ENCODE measurements at places on chromosomes 12 and 14.
A peak's percentile ranks its signal among the peaks of the same experiment; 100 is the strongest.

DNA sequence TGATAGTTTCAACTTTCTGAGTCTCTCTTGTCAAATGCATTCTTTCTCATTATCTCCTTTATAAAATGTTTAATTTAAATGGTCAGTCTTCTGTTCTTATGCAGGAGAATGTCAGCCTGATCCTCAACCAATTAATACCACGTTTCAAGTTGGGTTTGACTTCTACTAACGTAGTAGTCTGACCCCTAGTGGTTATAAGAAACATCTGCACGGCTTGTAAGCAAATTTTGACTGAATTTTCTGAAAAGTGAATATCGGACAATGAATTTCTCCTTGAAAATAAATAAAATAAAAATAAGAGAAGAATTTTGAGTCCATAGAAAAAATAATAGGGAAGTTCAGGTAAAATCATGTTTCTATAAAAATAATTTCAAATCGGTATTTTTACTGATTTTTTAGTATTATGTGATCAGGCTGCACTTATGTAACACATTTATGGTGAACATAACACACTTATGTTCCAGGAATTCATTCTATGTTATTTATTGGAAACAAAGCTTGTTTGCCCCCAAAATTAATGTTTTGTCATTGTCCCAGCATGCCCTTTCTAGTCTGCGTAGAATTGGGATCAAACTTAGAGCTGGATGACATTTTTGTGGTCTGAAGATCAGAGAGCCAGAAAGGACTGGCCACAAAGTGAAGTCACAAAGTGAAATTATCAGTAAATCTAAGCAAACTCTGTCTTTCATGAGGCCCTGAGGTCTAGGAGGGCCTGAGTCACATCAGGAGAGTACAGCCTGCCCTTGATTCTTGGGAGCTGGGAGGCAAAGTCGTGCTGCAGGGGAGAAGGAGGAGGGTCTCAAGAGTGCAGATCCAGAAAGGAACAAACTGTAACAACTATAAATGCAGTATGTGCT lies 101.2 kb upstream of the STXBP6 start:
- peak; percentile 57 for DNase-seq

GRCh38 chr14:51653079-51653774 lies 1.5 kb downstream of the FRMD6 start:
- DNase-seq: peak; percentile 83

DNA sequence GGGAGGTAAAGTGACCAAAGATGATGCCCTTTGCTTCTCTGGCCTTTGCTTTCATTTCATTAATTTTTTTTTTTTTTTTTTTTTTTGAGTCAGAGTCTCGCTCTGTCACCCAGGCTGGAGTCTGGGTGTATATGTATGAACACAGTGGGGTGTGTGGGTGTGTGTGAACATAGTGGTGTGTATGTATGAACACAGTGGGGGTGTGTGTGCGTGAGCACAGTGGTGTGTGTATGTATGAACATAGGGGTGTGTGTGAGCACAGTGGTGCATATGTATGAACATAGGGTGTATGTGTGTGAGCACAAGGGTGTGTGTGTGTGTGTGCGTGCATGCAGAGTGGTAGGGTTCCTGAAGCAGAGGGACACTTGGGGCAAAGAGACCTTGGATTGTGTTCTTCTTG lies 9.6 kb downstream of the KLC1 start:
- no peak for DNase-seq

GRCh38 chr12:131276501-131277185 lies 322.9 kb downstream of the ADGRD1 start:
- no peak for DNase-seq

GRCh38 chr12:45257185-45257930 lies 41.5 kb downstream of the ANO6 start:
- DNase-seq: no peak

- no peak for DNase-seq
These were observed 31.9 kb downstream of the FZD10 start for GRCh38 chr12:130194154-130194553.

Data from umbilical cord (tissue), 2 donors.